NCI-H510A treated with DMSO at 0.1 percent for 48 hours (cell line): ENCODE measurements at places on chromosomes 16 and 17.

GRCh38 chr17:71361656-71362450, 759.0 kb upstream of the SOX9 start:
- no peak for DNase-seq

GRCh38 chr16:11561454-11561805, 25.3 kb downstream of the LITAF start:
- DNase-seq = no peak

DNA sequence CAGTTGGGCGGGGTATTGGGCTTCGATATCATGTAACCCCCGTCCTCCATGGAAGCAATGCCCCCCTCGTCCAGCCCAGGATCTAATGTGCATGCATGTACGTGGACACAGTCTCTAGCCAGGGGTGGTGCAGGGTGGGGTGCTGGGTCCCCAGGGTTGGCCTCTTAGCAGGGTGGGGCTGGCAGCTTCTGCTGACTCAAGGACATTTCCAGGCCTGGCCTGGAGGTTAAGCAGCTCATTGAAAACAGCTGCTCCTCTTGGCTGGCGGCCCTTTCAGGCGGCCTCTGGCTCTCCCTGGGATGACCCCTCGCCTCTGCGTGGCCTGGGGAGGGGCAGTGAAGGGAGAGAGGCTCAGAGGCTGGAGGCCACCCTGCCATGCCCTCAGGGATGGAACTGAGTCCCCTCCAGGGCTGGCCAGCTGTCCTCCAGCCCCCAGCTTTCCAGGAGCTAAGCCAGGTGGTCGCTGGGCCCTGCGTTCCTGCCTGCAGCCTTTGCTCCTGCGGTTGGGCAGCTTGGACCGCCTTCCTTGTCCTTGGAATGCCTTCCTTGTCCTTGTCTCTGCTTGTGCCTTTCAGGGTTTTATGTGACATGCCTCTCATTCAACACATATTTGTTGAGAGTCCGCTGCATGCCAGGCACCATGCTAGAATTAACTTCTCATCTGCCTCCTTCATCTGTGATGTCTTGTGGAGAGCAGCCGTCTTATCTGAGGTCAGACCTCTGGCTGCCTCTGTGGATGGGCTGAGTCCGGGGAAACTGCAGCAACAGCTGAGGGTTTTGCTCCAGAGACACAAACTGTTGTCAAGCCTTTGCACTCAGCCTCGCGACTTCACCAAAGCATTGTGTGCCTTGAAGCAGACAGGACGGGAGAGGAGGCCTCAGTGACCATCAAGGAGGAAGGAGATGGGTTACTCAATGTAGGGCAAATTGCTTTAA, 26.6 kb downstream of the MRC2 start:
- DNase-seq = no peak

- no peak for DNase-seq
Observed at GRCh38 chr17:20896153-20896649, 146.6 kb downstream of the USP22 start.

- no peak for DNase-seq
Observed at GRCh38 chr17:80002070-80002641, 33.5 kb downstream of the TBC1D16 start.

GRCh38 chr16:30774367-30775130, 12.4 kb downstream of the RNF40 start:
- DNase-seq = no peak

GRCh38 chr16:74605746-74606520, 981 bp downstream of the GLG1 start:
- no peak for DNase-seq

GRCh38 chr17:45573924-45574770, 83.6 kb upstream of the PLEKHM1 start:
- DNase-seq = no peak

GRCh38 chr16:23858542-23858941, 22.8 kb downstream of the PRKCB start:
- DNase-seq = no peak

- no peak for DNase-seq
Observed at GRCh38 chr16:17602678-17603077, 131.9 kb upstream of the XYLT1 start.

- DNase-seq = no peak
Observed at GRCh38 chr17:34249061-34249460, 6.0 kb upstream of the CCL2 start.

DNA sequence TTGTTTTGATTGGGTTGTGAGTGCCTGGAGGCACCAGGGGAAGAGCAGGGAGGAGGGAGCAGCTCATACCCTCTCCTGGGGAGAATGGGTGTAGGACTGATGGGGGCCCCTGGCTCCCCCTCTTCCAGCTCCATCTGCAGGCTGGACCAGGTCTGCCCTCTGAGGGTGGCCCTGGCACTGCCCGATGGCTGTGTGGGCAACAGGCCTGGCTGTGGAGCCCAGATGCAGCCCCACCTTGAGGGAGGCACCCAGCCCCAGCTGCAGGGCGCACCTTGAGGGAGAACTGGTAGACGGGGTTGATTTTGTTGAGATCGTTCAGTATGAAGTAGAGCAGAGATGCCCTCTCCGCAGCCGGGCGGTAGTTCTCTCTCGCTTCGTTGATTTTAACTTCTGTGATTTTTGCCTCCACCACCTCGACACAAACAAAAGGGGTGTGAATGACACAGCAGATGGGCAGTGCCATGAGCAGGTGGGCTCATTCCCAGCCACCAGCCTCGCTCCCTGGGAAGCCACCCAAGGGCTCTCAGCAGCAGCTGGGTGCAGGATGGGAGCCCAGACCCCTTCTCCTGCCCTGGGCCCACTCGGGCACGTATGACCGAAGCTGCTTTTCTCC, 71.6 kb downstream of the PGS1 start:
- no peak for DNase-seq

GRCh38 chr16:79876332-79876730, 275.8 kb upstream of the MAF start:
- DNase-seq = no peak

GRCh38 chr17:4529533-4530152, 25.5 kb downstream of the MYBBP1A start:
- no peak for DNase-seq

- no peak for DNase-seq
Observed at GRCh38 chr16:57083485-57084126, 8.8 kb upstream of the CPNE2 start.

DNA sequence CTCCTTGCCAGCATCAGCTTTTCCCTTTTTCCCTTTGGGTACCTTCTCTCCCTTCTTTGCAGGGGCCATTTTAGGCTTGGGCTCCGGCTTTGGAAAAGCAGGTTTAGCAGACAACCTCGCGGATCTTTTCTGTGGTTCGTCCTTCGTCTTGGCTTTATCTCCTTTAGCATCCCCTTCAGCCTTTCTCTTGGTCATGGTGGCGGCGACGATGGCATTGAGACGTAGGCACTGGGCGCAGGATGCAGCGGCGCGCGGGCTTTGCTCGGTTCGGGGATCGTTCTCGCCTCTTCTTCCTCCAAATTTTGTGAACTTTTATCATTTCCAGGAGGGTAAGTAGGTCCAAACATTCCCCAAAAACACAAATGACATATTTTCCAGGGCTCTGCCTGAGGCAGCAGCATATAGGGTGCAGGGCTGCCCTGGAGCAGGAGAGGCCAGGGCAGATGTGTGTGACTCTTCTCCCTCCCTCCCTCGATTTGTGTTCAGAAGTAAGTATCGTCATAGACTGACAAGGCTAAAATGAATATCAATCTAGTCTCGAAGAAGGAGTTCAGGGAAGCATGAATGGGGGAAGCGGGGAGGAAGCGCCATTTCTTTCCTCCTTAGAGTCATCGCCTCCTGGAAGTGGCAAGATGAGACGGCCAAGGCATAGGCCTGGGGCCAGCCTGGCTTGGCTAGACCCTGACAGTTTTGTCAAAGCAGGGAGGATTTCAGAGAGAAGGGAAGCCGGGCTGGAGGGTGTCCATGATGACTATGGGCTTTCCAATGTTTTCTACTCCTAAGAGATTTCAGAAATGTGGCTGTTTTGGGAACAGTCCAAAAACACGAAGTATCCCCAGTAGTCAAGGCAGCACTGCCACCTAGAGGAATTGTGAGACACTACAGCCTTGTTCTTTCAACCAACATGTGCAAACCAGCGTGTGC, 13.2 kb downstream of the CHCT1 start:
- DNase-seq = peak; percentile 87

DNA sequence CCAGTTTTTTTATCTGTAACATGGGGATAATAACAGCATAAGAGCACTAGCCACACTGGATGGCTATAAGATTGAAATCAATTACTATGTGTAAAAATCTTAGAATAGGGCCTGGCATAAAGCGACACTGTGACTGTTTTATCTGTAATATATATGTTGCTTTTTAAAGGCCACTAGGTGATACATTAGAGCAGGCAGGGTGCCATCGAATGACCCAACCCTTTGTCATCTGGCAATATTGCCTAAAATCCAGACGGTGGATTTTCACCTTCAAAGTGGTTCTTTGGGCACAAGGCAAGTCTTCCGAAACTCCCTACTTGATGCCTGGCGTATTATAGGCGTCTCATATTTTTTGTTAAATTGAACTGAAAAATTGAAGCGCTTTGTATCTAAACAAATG, 69.1 kb downstream of the PRKCA start:
- no peak for DNase-seq

DNA sequence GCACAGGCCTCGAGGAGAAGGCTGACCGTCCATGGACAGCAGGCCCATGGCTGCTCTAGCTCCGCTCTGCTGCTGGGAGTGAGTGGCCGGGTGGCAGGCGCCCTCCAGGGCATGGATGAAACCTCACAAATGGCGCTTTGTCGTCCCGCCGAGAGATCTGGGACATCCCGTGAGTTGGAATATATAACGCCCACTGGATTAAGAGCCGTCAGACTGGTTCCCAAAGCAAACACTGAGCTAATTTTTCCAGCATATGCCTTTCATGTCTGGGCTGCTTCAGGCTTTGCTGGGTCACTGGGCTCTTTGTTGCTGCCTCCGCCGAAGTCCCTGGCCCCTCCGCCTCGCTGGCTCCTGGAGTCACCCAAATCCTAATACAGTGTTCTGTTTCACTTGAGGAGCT, 266.3 kb downstream of the FOXL1 start:
- no peak for DNase-seq

- DNase-seq = no peak
Observed at GRCh38 chr17:6092182-6092902, 22.2 kb downstream of the WSCD1 start.

GRCh38 chr16:80447241-80447640, 93.6 kb upstream of the DYNLRB2 start:
- no peak for DNase-seq

GRCh38 chr16:4390266-4391260, 18.9 kb downstream of the VASN start:
- DNase-seq = no peak

DNA sequence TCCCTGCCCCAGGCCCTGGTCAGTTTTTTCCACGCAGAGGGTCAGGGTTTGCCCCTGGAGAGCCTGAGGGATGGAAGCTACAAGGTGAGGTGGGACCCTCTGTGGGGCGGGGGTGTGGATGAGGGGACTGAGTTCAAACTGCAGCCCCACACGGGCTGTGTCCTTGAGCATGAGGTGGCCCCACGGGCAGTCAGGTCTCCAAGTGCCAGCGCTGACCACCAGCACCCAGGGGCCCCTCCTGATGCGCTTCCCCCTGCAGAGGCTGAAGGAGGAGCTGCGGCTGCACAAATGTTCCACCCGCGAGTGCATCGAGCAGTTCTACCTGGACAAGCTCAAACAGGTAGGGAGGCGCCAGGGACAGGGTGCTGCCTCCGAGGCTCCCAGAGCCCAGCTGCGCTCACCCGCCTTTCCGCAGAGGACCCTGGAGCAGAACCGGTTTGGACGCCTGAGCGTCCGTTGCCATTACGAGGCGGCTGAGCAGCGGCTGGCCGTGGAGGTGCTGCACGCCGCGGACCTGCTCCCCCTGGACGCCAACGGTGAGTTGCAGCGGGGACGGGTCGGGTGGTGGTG, 4.3 kb downstream of the TSR3 start:
- DNase-seq = no peak

DNA sequence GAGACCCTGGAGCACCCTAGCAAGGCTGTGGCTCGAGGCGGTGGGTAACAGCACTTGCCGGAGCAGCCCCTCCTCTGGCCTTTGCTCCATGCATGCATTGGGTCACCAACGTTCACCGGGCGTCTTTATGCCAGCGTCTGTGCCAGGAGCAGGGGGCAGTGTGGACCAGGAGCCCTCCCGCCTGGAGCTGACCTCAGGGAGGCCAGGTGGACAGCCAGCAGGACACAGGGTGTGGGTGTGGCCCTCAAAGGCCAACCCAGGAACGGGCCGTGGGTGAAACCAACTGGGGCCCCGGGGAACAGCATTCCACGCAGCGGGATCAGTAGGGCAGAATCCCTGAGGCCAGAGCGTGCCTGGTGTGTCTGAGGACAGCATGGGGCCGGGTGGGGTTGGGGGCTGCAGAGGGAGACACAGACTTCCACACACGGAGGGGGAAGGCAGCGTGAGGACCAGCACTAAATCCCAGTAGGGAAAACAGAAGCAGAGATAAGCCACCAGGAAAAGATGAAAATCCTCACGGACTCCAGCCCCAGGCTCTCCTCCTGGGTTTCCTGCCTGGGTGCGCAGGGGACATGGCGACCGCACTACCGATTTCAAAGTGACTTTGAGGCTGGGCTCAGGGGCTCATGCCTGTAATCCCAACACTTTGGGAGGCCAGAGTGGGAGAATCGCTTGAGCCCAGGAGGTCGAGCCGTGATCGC, 2.9 kb upstream of the CD7 start:
- DNase-seq = no peak

- no peak for DNase-seq
Observed at GRCh38 chr16:7585705-7586104, 253.1 kb downstream of the RBFOX1 start.

DNA sequence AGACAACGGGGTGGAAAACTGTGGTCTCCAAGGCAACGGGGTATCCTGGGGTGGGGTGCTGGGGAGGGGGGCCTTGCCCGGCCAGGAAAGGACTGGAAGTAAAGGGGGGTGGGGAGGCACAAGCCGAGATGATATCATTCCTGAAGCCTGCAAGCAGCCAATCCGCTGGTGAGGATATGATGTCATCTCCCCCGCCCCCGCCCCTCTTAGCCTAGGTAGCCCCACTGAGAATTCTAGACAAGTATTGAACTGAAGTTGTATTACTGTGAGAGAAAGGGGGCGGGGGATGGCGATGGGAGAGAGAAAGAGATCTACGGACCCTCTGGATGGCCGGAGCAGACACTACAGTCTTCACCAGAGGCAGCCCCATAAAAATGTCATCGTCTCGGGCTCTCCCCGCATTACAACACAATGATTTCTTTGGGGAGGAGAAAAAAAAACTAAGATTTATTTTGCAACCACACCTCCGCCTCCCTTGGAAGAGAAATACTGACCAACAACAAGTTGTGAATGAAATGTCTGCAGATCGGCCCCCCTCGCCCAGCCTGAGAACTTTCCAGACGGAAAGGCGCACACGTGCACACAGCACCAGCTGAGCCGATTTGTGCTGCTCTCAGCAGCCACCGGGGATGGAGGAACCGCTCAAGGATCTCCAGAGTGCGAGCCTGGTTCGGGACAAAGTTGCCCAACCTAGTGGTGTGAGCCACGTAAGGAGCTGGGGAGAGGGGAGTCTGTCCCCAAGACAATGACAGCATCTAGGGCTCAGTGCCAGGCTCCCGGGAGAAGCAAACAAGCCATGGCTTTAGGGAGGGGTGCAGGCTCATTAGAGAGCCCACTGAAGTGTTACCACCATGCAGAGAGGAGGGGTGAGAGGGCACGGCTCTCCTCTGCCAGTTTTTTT, 222.1 kb downstream of the SOX9 start:
- no peak for DNase-seq

- DNase-seq = no peak
Observed at GRCh38 chr17:55436224-55437158, 14.9 kb upstream of the MMD start.
